Peyer's patch (tissue), 4 donors: ENCODE measurements at places on chromosomes 1 and 21. TPM values are rescaled to one million over a fixed set of nuclear protein-coding genes. Genes with fewer than 3 reads are reported as not detected.

- H3K4me1 ChIP-seq: no peaks in the 10 kb centered on the region
- no peaks in the 10 kb centered on the region for H3K36me3 ChIP-seq
- H3K27me3 ChIP-seq: no peaks in the 10 kb centered on the region
- no peak for DNase-seq
- no peak overlapping the region for H3K27ac ChIP-seq
Measured at GRCh38 chr1:161868832-161869231, 102.7 kb downstream of the ATF6 start.

DNA sequence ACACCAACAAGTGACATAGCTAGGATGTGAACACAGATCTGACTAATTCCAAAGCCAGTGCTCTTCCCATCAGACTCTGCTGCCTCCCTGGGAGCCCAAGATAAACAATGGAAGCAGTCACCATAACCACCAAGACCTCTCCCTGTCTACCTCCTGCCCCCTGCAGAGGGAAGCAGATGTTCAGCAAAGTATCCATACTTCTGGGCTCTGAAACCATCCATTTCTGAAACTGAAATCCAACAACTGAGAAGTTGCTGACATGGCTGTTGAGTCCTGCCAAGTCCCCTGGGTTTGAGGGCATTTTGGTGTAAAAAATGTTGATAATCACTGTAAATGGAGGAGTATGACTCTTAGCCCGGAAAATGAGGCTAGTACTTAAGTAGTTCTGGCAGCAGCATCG lies 102.1 kb downstream of the TYW3 start:
- H3K27ac ChIP-seq: no peak overlapping the region
- DNase-seq: no peak
- H3K4me3 ChIP-seq: no peak overlapping the region

GRCh38 chr1:7386226-7387052 lies 384.7 kb upstream of the VAMP3 start:
- no peak overlapping the region for H3K27ac ChIP-seq
- no peaks in the 10 kb centered on the region for H3K27me3 ChIP-seq
- H3K36me3 ChIP-seq: no peaks in the 10 kb centered on the region

DNA sequence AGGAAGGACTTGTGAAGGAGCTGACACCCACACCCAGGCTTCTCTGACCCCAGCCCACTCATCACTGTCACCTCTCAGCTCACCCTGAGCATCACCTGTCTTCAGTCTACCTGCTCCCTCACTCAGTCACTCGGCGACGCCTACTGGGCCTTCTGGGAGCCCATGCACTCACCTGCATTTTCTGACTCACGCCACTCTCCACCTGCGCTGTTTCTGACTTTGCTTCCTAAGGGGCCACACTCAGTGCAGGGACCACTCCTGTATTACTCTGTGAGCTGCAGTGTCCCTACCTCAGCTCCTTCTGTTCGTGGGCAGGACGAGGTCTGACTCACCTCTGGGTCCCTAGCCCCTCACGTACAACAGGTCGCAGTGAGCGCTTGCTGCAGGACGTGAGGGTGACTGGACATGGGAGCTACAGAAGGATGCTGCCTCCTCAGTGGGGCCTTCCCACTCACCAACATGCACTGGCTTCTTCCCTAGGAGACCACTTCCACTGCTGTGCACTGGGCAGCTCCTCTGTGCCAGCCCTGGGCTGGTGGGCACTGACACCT lies 102.3 kb downstream of the GLIS1 start:
- H3K27me3 ChIP-seq: no peaks in the 10 kb centered on the region
- no peaks in the 10 kb centered on the region for H3K36me3 ChIP-seq
- no peak for DNase-seq
- no peaks in the 10 kb centered on the region for H3K4me1 ChIP-seq

GRCh38 chr1:53412285-53413174 lies 46.7 kb upstream of the DMRTB1 start:
- DNase-seq: no peak
- no peaks in the 10 kb centered on the region for H3K36me3 ChIP-seq
- no peaks in the 10 kb centered on the region for H3K27me3 ChIP-seq
- H3K27ac ChIP-seq: peak overlapping the region; percentile 69
- H3K4me1 ChIP-seq: no peaks in the 10 kb centered on the region

DNA sequence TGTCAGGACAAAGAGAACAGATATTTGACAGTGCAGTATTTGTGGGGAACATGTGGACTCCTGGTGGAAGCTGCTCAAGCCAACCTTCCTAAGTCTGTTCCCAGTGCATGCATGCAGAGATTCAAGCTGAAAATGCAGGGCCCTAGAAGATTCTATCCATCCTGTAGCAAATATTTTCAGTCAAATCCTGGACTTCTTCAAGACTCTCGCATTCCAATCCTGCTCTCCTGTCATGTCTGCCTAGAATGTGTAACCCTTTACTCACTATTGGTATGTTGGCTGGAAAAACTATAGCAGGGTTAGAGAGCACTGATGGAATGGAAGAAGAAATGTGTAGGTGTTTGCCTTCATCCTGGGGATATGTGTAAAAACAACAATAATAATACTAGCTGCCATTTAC lies 385.6 kb upstream of the PKN2 start:
- no peak overlapping the region for H3K4me3 ChIP-seq
- H3K36me3 ChIP-seq: no peaks in the 10 kb centered on the region
- no peak for DNase-seq
- no peaks in the 10 kb centered on the region for H3K4me1 ChIP-seq
- no peak overlapping the region for H3K27ac ChIP-seq
- no peaks in the 10 kb centered on the region for H3K27me3 ChIP-seq

- H3K4me1 ChIP-seq: no peaks in the 10 kb centered on the region
- no peaks in the 10 kb centered on the region for H3K36me3 ChIP-seq
- H3K27ac ChIP-seq: no peak overlapping the region
Measured at GRCh38 chr1:61011561-61012263, 70.6 kb upstream of the NFIA start.

GRCh38 chr1:170929835-170930554 lies 5.3 kb upstream of the MROH9 start:
- H3K27me3 ChIP-seq: no peaks in the 10 kb centered on the region
- H3K4me1 ChIP-seq: no peaks in the 10 kb centered on the region
- no peaks in the 10 kb centered on the region for H3K36me3 ChIP-seq

- no peak overlapping the region for H3K27ac ChIP-seq
- peaks cover 5% of the 10 kb centered on the region for H3K4me1 ChIP-seq
- no peaks in the 10 kb centered on the region for H3K36me3 ChIP-seq
- no peak overlapping the region for H3K4me3 ChIP-seq
- no peaks in the 10 kb centered on the region for H3K27me3 ChIP-seq
Measured at GRCh38 chr1:59007820-59008598, 224.2 kb upstream of the JUN start.

GRCh38 chr1:153780551-153780950 lies 5.3 kb downstream of the SLC27A3 start:
- H3K27ac ChIP-seq: no peak overlapping the region
- no peaks in the 10 kb centered on the region for H3K36me3 ChIP-seq
- no peak for DNase-seq
- no peak overlapping the region for H3K4me3 ChIP-seq
- no peaks in the 10 kb centered on the region for H3K27me3 ChIP-seq
- peaks cover 7% of the 10 kb centered on the region for H3K4me1 ChIP-seq

GRCh38 chr1:188027613-188028012 lies 1198.9 kb downstream of the PLA2G4A start:
- no peak for DNase-seq
- no peak overlapping the region for H3K27ac ChIP-seq
- no peak overlapping the region for H3K4me3 ChIP-seq
- no peaks in the 10 kb centered on the region for H3K27me3 ChIP-seq
- H3K36me3 ChIP-seq: no peaks in the 10 kb centered on the region

- H3K27ac ChIP-seq: no peak overlapping the region
- no peaks in the 10 kb centered on the region for H3K27me3 ChIP-seq
- H3K4me1 ChIP-seq: no peaks in the 10 kb centered on the region
Measured at GRCh38 chr1:41779360-41779759, 139.4 kb downstream of the HIVEP3 start.

DNA sequence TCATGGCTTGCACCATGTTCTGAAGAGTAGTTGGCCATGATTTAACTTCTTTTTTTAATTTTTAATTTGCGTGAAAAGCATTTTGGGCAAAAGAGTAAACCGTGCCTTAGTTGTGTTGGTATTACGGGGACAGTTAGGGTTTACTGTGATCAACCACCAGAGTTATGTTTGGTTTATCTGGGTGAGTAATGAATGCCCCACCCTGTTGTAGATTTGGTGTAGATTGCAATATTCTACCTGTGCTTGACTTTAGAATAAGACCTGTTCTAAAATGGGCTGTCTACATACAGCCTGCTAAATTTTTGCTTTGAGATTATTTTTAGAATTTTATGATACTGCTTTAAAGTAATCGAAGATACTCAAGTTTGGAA lies 1.4 kb downstream of the USP25 start:
- no peak for DNase-seq
- H3K4me1 ChIP-seq: no peaks in the 10 kb centered on the region
- H3K4me3 ChIP-seq: peak overlapping the region; percentile 86
- peak overlapping the region; percentile 97 for H3K27ac ChIP-seq

DNA sequence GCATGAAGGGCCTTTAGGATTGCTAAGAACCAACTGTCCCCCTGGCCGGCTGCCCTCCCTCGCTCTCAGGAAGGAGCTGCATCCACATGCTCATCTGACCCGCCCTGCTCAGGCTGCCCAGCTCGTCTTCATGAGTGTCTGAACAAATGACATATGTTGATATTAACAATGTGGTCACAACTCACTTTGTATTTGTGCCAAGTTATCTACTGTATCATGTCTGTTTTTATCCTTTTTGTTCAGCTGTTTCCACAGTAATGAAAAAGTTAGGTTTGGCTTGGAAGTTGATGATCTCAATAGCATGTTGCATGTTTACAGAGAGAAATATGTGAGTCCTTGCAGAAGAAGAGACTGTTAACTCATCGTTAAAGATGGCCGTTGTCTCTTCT lies 75.1 kb downstream of the PHTF1 start:
- peaks cover 11% of the 10 kb centered on the region for H3K36me3 ChIP-seq
- no peak for DNase-seq
- H3K4me3 ChIP-seq: no peak overlapping the region
- no peaks in the 10 kb centered on the region for H3K4me1 ChIP-seq
- H3K27me3 ChIP-seq: no peaks in the 10 kb centered on the region

DNA sequence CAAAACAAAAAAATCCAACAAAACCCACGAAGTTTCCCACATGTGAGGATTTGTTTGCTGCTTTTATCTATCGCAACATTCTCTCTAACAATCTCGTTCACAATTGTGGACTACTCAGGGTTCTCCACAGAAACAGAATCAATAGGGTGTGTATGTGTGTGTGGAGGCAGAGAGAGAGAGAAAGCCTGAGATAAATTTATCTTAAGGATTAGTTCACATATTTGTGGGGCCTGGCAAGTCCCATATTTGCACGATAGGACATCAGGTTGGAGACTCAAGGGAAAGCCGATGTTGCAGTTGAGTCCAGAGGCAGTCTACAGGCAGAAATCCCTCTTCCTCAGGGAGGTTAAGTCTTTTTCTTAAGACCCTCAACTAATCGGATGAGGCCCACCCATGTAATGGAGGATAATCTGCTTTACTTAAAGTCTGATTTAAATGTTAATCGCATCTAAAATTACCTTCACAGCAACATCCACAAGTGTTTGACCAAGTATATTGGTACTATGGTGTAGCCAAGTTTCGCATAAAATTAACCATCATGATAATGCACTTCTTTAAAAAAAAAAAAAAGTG lies 31.7 kb downstream of the ADAMTS1 start:
- no peaks in the 10 kb centered on the region for H3K36me3 ChIP-seq
- no peak overlapping the region for H3K27ac ChIP-seq
- H3K27me3 ChIP-seq: no peaks in the 10 kb centered on the region
- no peak overlapping the region for H3K4me3 ChIP-seq

DNA sequence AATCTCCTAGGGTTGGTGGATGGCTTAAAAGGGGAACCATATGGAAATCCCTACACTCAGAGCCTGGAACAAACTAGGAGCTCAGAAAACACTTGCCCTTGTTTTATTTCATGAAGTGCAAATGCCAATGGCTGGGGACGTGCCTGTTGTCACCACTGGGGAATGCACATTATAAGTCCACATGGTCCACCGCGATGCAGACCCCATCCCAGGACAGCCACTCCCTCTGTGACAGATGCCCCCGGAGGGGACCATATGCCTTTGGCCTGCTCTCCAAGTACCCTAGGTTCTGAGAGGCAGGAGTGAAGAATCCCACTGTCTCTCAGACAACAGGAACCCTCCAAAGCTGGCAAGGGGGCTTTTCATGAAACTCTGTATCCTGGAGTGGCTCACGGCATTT lies 42.3 kb downstream of the LRP8 start:
- H3K4me3 ChIP-seq: no peak overlapping the region
- no peaks in the 10 kb centered on the region for H3K27me3 ChIP-seq
- DNase-seq: no peak
- H3K27ac ChIP-seq: no peak overlapping the region

Gene PTGFRN
- total RNA-seq: 20.6 TPM

Gene LRRN2
- total RNA-seq: 1.6 TPM

Gene BCAN
- total RNA-seq: 1.3 TPM

Gene KIAA0319L
- 88.3 TPM for total RNA-seq

Gene AKR7A3
- 348 TPM for total RNA-seq

Gene USP25
- 43.8 TPM for total RNA-seq

Gene GJA9
- not detected for total RNA-seq

Gene GJA8
- not detected for total RNA-seq

Gene PIGV
- 9.9 TPM for total RNA-seq

Gene CYYR1
- 4.1 TPM for total RNA-seq

Gene RIIAD1
- not detected for total RNA-seq
